Body of pancreas (tissue), 4 donors: ENCODE measurements at places on chromosomes 7 and 10.

DNA sequence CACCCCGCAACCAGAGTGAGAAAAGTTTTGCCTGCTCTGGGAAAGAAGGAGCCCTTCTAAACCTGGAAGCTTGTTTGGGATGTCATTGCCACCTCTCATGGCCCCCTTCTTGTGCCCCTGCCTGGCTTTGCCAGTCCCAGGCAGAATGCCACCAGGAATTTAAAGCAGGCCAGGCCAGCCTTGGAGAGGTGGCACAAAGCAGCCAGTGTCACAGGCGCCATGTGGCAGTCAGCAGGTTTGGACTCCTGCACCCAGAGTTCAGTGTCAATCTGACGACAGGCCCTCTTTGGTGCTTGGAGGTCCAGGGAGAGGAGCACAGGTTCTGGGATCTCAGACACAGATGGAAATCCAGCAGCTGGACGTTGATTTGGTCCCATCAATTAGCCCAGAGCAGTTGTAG lies 12.7 kb downstream of the HK1 start:
- DNase-seq = no peak

- no peak for DNase-seq
Observed at GRCh38 chr7:4789194-4790077, 14.0 kb downstream of the AP5Z1 start.

GRCh38 chr7:129311429-129311828 lies 86.6 kb downstream of the AHCYL2 start:
- no peak for DNase-seq

GRCh38 chr10:88226071-88226659 lies 357.0 kb downstream of the RNLS start:
- DNase-seq = no peak

- DNase-seq = no peak
Observed at GRCh38 chr7:111588065-111588433, 25.8 kb upstream of the IMMP2L start.

DNA sequence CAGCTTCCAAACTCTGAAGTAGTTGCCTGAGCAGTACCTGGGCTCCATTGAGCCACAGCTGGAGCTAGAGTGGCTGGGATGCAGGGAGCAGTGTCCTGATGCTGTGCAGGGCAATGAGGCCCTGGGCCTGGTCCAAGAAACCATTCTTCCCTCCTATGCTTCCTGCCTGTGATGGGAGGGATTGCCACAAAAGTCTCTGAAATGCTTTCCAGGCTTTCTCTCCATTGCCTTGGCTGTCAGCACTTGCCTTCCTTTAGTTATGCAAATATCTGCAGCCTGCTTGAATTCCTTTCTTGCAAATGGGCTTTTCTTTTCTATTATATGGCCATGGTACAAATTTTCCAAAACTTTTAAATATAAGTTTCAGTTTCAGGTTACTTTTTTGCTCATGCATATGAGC lies 972.2 kb upstream of the MBL2 start:
- no peak for DNase-seq

GRCh38 chr10:71835671-71836595 lies 15.1 kb downstream of the PSAP start:
- DNase-seq = peak; percentile 84

DNA sequence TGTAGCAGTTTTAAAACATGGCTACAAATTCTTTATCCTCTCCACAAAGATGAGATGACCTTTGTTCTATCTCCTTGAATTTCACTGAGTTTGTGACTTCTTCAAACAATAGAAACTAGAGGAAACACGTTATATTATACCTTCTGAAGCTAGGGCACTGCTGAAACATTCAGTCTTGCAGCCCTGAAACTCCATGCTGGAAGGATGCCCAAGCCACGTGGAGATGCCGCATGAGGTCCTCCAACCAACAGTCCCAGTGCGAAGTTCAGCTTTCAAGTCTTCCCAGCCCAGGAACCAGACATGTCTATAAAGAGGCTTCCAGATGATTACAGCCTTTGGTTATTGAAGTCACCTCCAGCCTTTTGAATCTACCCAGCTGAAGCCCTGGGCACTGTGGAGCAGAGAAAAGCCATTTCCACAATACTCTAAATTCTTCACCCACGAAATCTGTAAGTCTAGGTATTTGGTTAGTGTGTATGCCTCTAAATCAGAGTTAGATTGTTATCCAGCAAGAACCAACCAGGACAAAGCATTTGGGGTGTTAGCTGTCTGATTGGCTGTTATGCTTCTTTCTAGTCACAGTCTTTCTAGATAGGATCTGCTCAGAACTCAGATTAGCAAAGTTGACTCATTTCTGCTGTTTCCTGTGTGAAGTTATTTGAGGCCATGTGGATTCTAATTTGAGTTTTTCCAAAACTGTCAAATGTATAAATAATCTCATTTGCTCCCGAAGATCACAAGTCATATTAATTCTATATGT lies 186.5 kb upstream of the TMEM72 start:
- no peak for DNase-seq

DNA sequence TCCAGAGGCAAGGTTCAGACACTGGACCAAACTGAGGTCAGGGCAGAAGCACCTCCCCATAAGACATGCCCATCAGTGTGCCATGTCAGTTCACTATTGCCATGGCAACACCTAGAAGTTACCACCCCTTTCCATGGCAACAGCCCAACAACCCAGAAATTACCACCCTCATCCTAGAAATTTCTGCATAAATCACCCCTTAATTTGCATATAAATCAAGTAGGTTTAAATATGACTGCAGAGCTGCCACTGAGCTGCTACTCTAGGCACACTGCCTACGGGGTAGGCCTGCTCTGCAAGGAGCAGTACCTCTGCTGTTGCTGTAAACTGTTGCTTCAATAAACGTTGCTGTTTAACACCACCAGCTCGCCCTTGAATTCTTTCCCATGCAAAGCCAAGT lies 12.7 kb downstream of the STEAP2 start:
- DNase-seq = no peak

DNA sequence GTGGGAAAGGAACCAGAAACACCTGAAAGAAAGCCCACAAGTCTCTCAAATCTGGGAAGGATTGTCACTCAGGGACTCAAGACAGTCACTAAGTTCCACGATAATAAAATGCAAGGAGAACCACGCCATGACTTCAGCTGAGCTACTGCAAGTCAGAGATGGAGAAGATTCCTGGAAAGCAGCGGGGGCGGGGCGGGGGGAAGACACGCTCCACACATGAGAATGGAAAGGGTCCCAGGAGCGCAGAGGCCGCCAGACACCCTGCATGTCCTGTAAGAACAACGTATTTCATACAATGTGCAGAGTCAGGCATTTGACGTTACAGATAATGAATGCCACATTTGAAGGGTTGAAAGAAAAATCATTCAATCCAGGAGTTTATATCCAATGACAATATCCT lies 448.1 kb downstream of the PTPRN2 start:
- no peak for DNase-seq

DNA sequence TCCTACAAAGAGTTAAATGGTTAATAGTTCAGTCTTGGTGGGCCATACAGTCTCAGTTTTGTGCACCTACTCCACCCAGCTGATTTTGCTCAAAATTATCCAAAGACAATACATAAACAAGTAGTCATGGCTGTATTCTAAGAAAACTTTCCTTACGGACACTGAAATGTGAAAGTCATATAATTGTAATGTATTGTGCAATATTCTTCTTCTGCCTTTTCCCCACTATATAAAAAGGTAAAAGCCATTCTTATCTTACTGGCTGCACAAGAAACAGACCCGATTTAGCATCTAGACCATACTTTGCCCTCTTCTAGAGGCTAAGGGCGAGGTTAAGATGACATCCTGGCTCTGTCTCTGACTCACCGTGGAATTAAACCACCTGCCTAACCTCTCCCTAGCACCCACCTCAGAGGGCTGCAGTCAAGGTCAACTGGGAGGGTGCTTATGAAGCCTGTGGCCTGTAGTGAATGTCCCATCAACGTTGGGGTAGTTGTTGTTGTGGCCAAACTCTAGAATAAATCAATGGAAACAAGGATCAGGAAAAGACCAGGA lies 63.8 kb upstream of the DOCK1 start:
- DNase-seq = no peak

- DNase-seq = no peak
Observed at GRCh38 chr7:90473814-90474213, 4.4 kb downstream of the PTTG1IP2 start.

GRCh38 chr10:122234416-122234815 lies 36.7 kb upstream of the BTBD16 start:
- no peak for DNase-seq

DNA sequence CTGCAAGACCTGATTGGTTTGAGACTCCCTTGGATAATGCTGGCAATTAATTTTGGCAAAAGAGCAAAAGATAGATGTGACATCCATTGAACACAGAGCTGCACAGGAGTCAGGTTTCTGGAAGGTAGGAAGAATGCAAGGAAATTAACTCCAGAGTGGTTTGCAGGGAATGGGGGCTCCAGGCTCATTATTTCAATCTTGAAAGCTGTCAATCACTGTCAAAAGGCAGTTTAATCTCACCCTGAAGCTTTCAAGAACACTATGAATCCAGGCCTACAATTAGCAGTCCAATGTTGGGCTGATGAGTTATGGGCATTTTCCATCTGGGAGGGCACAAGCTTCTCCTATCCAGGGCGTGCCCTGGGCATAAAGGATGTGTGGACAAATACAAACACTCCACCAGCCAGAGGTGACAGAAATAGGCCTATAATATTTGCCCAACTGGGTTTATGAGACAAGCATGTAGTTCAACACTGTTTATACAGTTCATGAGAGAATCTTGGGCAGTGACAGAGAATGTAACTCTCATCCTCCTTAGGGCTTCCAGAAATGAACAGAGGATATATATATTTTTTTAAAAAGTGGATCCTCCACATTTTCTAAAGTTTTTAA lies 80.5 kb downstream of the KCNMA1 start:
- no peak for DNase-seq

DNA sequence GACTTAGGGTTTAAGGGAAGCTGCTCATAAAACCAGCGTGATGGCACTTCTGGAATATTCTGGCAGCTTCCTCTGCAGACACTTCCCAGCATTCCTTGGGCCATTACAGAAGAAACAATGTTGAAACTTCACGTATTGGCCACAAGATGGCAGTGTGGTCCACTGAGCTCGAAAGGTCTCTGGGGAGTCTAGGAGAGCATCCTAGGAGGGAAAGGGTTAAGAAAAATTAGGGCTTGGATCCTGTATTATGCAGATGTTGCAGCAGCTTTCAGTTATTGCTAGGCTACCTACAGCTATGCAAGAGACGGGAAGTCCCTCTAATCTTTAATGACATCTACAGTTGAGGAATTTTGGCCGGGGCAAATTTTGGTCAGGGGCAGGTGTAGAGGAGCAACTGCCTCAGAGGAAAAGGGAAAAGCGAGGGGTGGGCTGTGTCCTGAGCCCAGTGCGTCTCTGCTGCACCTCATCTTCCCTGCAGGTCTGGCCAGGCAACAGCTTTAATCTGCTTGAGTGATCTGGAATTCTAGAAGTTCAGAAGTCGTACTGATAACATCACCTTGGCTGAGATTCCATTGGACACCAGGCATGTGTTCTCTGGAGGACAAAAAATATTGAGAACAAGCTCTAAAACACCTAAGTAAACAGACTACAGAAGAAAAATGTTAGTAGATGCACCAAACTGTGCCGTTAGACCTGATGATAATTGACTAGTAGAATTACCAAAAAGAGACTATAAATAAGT lies 220.8 kb upstream of the PRSS58 start:
- peak; percentile 34 for DNase-seq

DNA sequence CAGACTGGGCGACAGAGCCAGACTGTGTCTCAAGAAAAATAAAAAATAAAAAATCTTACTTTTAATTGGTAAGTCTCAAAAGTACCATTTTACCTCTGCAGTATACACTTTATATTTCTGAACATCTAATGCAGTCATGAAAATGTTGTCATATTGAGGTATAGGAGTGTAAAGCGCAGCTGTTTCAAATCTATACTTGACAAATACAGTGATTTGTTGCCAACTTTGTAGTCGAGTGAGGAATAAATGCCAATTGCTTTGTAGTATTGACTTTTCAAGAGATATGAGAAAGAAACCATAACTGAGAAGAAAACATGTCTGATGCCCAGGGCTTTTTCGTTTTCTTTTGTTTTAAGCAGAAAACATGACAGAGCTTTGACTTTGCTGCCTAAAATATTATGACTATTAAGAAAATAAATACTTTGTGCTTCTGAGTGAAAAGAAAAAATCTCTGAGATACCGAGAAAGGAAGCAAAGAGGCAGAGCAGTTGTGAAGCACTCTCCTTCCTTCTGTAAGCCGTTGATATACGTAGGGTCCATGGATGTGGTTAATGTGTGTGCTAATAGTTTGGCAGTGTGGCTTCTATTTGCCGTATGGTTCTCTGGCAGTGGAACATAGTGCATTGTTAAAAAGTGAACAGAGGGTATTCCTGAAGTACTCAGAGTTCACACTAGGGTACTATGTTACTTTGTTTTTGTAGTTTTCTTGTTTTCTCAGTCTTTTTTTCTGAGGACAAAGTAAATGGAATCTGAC lies 38.2 kb downstream of the AVL9 start:
- DNase-seq = no peak

- no peak for DNase-seq
Observed at GRCh38 chr10:119139464-119140067, 25.9 kb downstream of the SFXN4 start.

DNA sequence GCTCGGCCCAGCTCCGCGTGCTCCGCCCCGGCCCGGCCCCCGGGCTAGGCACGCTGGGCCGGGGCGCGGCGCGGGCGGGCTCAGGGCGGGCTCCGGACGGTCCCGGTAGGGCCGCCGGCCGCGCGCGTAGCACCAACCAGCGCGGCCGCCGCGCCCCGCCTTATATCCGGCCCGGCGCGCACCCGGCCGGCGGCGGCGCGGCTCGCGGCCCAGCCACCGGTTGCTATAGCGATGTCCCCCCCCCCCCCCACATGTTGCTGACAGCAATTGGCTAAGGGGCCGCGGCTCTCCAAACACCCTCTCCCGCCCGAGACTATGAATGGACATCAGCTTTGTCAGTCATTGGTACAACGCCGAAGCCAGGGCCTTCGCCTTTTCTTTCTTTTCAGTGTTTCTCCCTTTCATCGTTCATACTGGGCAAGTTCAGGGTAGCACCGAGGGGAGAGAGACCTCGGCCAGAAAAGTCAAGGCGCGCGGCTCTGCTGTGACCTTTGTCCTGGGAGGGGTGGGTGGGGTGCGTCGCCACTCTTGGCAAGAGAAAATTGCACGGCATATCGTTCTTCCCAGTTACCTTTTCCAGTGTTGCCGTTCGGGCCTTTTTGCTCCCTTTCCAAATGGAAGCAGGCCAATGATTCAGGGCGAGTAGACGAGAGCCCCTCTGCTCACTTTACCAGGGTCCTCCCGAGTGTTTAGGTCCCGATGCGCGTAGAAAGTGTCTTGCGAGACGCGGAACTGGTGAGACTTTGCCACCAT lies 354.2 kb downstream of the DNAJB6 start:
- peak; percentile 60 for DNase-seq

- DNase-seq = no peak
Observed at GRCh38 chr10:111234234-111234913, 157.5 kb downstream of the ADRA2A start.

DNA sequence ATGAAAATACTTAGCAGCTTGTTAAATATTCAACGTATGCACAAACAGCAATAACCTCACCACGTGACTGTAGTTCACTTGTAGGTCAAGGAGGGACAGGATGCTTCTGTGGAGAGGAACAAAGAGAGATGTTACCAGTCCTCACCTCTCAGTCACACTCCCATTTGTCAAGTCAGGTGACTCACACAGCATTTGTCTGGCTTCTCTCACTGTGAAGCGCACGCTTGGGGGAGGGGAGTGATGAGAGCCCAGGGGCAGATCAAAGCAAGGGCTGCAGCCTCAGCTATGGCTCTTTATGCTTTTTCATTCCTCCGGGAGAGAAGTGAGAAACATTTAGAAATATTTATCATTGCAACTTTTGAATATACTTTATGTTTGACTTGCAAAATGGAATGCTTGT lies 2.9 kb upstream of the RBM20 start:
- no peak for DNase-seq
